T-helper 9 cell (primary cell): ENCODE measurements at places on chromosomes 7 and 10.

DNA sequence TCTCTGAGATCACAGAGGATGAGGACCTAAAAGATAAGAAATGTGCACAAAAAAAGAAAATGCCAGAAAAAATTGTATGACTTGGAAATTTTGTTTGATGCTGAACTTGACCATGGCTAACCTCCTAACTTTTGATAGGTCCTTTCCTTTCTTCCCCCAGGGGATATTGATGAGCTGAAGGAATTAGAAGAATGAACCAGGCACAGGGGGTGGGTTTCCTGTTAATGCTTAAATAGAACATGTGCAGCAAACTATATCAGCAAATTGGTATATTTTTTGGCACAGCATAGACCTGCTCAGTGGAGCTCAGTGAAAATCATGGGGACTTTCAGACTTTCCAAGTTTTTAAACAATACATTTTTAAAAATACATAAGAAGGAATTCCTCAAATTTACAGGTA lies 300.7 kb downstream of the HDAC9 start:
- DNase-seq: no peak

DNA sequence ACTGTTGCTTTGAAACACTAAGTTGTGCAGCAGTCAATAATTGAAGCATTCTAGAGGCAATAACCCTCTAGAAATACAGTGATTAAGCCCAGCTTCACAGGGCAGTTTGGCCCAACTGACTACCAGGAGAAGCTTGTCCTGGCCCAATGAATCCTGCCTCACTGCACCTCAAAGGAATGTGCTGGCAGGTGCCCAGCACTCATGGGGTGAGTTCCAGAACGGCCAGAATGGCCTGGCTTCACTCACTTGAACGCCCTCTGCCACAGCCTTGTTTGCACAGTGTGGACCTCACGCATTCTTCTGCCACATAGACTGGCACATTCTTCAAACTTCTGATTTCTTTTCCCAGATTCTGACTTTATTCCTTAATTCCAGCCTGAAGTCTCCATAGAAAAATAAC lies 6.6 kb upstream of the ITIH2 start:
- DNase-seq: no peak

DNA sequence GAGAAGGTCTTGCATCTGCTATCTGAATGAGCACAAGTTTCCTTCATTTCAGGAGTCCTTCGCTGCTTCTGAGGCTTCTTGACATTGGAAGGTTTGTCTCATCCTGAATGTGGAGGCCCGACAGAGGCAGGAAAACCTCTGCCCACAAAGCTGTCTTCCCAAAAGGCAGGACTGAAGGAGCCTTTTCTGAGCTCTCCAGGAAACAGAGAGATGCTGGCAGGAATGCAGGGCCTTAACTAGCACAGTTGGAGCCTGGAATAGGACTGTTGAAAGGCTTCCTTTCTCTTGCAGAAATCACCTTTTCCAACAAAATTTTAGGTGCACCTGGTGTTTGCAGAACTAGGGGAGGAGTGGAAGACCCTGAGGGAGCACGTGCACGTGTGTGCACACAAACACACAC lies 637.4 kb upstream of the MKI67 start:
- no peak for DNase-seq

DNA sequence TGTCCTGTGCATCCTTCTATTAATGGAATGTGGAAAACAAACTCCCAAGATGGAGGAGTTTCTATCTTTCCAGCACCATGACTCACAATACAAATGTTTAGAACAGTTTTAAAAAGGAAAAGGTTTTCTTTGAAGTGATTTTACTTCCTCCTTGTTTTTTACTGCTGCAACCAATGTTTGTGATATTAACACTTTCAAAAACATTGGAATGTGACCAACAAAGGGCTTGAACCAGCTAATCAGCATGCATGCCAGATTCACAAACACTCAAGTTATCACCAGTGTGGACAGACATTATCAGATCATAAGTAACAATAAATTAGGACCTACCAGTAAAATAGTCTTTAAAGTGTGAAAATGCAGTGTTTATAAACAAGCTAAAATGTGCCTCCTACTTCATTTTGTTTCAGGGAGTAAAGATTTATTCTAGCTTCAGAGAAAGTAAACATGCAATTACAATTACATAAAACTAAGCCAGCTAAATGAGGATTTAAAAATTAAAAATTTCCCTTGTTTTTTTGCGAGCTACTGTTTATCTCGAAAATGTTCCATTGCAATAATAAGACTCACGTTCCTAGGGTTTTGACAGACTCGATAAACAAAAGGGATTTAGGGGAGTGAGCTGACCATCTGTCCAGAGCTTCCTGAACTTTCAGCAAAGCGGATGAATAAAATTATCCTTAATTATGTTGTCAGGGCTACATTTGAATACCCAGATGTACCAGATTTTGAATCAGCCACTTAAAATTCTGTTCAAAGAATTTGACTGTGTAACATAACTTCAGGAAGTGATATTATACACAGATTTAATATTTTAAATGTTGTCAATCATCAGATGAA lies 29.8 kb downstream of the CPVL start:
- no peak for DNase-seq

- DNase-seq: no peak
These were observed at the start of gene CPXM2 for GRCh38 chr10:123891144-123892071. CPXM2 (minus strand) TSS chr10:123891807; CDS start chr10:123891659, 148 bp downstream.

- no peak for DNase-seq
These were observed 644 bp downstream of the UMAD1 start for GRCh38 chr7:7641129-7641663.

- DNase-seq: no peak
These were observed 2.3 kb upstream of the PAPSS2 start for GRCh38 chr10:87657371-87657770.

GRCh38 chr7:31105256-31105950 lies 53.3 kb downstream of the ADCYAP1R1 start:
- DNase-seq: no peak

- no peak for DNase-seq
These were observed 16.2 kb downstream of the OPTN start for GRCh38 chr10:13115832-13116803.

DNA sequence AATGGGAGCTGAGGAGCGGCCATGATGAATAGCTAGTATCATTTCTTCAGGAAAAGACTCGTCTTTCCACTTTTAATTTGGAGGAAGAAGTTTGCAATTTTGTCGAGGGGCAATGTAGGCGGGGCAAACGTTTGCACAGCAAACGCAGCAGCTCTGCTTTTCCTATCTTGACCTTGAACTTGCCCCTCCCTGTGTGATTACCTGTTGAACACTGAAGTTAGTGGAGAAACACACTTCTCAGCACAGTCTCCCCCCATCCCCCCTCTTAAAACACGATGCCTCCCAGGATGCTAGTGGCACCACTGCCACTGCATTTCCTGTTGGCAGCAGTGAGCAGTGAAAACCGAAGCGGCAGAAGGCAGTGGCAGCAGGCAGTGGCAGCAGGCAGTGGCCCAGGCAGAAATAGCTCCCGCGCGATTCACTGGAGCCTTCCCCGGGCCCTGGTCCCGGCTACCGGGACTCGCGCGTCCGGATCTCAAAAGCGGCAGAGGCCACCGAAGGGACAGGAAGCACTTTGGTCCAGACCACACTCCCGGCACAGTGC lies at the start of gene EPDR1:
Gene EPDR1, plus strand, starts transcription at position 336 of the 544 bp plus-strand sequence. CDS start 300 bp downstream, outside the sequence.
- DNase-seq: no peak

DNA sequence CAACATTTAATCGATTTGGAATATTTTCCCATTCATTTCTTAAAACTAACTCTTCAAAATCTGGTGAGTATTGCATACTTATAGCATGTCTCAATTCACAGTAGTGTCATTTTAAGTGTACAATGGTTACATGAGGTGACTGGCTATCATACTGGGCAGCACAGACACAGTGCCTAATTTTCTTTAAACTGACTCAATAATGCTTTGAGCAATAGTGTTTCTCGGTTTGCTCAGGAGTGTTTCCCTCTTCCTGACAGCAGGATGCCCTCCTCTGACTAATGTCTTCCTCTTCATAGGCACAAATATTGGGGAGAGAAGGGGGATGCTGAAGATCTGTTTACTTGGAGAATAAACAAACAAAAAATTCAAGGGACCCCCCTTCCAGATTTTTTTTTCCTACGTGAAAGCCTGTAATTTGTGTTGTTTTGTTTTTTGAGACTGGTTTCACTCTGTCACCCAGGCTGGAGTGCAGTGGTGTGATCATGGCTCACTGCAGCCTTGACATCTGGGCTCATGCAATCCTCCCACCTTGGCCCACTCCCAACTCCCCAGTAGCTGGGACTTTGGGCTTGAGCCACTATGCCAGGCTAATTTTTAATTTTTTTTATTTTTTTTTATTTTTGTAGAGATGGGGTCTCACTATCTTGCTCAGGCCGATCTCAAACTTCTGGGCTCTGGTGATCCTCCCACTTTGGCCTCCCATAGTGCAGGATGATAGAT lies 2.2 kb downstream of the MRC1 start:
- no peak for DNase-seq

DNA sequence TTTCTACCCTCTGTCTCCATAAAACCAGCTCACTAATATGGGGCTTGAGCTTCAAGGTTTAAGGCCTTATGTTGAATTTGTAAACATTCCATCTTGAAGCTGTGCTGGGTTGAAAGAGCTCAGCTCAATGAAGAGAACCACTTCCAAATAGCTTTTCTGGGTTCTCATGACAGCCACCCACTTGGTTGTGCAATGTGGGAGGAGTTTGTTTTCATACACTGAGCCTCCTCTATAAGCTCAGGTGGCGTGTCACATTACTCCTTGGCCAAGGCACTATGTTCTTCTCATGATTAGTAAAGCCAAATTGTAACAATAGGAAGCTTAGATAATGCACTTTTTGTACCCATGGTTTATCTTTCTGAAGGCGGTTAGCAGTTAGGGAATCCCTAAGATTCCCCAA lies 265.6 kb downstream of the PTEN start:
- no peak for DNase-seq

DNA sequence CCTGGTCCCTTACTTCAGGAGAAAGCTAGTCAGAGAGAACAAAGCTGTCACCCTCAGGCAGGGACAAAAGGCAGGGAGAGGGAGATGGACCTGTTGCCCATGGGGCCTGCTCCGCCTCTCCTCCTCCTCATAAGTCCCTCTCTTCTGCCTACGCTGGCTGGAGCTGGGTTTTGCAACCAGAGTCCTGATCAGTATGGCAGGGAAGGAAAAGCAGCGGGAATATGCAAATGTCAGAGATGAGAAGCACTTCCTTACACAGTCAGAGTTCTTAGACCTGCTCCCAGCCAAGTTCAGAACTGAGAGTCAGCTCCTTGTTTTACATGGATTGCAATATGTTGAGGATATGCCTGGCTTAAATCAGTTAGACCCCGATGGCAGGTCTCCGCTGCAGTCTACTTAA lies 231.1 kb downstream of the ADAM12 start:
- DNase-seq: no peak

GRCh38 chr10:117556356-117556755 lies 13.8 kb downstream of the EMX2 start:
- no peak for DNase-seq

DNA sequence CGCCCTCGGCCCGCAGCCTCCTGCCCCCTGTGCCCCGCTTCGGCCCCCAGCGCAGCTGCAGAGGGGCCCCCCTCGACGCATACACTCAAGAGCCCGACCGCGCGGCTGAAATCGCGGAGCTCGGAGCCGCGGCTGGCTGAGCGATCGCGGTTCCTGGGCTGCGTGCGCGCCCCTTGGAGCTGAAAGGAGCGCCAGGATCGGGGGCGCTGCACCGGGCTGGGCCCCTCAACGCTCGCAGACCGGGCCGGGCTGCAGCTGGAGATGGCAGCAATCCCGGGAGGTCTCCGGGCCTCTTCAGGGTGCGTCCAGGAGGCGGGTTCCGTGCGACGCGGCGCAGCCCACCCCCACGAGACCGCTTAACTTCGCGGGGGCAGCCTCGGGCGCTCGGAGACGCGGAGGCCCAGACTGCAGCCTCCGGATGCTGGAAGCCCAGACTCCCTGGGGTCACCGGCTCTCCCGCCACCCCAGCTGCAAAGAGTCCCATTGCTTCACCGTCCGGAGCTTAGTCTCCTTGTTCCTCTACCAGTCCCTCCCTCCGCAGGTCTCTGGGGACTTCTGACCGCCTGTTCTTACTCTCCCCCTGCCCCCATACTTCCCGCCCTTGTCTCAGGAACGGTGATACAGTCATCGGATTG lies 73.0 kb upstream of the LRRC4 start:
- DNase-seq: no peak

DNA sequence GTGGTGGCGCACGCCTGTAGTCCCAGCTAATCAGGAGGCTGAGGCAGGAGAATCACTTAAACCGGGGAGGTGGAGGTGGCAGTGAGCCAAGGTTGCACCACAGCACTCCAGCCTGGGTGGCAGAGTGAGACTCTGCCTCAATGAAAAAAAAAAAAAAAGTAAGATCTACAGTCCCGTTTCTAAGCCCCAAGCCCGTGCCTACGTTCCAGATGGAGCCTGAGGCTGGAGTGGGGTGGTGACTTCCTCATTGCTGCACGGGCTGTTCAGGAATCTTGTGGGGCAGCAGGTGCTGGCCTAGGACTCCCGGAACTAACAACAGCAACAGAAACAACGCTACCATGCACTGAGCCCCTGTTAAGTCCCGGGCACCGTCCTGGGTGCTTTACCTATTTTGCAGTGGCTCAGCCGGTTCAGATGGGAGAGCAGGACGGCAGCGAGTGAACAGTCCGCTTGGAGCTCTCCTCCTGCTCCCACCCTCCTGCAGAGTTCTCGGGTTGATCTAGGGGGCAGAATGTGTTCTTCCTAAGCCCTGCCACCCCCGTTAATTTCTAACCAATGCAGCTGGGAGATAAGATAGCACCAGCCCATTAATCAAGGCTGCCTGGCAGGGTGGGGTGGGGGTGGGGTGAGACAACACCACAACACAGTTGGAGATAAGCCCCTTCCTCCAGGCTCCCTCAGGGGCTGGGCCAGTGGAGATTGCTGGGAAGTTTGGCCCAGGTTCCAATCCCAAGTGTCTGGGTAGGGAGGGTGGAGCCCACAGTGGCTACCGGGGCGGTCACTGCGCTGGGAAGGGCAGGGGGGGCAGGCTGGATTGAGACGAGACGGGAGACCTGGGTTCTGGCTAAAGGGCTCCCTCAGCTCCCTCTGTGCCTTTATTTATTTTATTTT lies 17.0 kb upstream of the SFRP5 start:
- DNase-seq: no peak

- DNase-seq: no peak
These were observed 28.5 kb upstream of the CAMK1D start for GRCh38 chr10:12320892-12321291.

DNA sequence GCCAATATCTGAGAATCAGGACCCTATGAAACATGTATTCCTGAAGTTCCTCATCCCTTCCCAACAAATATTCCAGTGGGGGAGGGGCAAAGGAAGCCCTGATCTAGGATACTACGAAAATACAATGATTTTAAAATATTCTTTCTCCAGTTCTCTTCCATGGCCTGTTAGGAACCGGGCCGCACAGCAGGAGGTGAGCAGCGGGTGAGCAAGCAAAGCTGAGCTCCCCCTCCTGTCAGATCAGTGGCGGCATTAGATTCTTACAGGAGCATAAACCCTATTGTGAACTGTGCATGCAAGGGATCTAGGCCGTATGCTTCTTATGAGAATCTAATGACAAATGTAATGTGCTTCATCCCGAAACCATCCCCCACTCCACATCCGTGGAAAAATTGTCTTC lies 370.8 kb downstream of the WDR11 start:
- DNase-seq: no peak

GRCh38 chr7:128833148-128833945 lies 3.1 kb downstream of the FLNC start:
- no peak for DNase-seq

- DNase-seq: no peak
These were observed 79.7 kb upstream of the FAM3C start for GRCh38 chr7:121475806-121476205.

GRCh38 chr10:15491856-15492642 lies 121.0 kb upstream of the FAM171A1 start:
- no peak for DNase-seq
